ENCODE measurements at places on chromosomes 3 and 15.

DNA sequence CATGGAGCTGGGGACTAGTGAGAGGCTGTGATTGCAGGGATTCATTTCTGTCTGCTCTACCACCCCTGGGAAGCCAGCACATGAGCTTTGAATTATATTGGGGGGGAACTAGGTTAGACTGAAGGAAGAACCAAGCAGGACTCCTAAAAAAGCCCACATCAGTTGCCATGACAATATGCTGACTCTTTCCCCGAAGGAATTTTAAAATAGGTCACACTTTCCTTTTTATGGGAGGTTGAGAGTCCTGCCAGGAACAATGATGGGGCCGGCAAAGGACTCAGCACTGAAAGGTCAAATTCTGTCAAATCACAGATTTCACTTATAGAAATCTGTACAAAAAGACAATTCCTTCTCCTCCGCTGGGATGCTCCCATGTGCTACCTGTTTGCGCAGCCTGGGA lies 130.8 kb downstream of the ZNF621 start:
- DNase-seq, result no peak

DNA sequence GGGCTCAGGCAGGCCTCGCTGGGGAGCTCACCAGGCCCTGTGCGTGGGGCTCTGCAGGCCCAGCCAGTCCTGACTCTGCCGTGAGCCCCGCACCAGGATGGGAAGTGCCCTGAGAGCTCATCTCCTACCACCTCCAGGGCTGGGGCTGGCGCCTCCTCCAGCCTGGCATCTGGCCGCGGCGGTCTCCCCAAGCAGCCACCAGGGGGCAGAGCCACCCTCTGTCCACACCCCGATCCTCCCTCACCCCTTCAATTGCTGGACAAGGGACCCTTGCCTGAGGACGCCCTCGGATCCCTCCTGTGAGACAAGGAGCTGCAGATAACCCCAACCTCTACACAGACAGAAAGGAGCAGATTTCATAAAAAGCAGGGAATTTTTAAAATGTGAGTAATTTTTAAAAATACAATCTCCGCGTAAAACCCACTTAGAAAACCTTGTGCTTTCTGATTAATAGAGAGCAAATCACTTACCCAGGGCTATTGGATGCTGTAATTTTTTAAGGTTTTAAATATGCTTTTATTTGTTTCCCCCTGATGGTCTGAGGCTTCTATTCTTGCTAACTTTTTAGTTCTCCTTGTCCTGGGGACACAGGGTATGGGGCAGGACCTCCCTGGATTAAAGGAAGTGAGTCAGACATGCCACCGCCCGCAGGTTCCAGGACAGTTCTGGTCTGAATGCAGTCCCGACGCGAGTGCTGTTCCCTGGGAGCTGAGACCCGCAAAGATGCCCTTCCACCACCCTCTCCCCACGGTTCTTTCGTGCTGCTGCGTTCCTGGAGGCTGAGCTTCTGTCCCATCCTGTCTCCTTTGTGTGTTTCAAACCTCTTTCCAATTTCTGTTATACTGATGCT lies 52.3 kb upstream of the CHRNA7 start:
- no peak for DNase-seq

DNA sequence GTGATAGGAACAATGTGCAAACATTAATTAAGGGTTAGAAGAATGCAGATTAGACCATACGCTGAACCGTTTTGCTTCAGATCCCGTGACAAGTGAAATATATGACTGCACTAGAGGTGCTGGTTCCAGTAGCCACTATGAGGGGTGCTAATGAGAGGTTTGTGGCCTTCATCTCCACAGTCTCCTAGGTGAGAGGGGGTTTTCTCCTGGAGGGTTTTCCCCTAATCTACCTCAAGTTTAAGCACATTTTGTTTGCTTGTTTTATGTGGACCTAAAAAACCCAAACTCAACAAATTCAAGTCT lies 13.7 kb upstream of the SHF start:
- no peak for DNase-seq

DNA sequence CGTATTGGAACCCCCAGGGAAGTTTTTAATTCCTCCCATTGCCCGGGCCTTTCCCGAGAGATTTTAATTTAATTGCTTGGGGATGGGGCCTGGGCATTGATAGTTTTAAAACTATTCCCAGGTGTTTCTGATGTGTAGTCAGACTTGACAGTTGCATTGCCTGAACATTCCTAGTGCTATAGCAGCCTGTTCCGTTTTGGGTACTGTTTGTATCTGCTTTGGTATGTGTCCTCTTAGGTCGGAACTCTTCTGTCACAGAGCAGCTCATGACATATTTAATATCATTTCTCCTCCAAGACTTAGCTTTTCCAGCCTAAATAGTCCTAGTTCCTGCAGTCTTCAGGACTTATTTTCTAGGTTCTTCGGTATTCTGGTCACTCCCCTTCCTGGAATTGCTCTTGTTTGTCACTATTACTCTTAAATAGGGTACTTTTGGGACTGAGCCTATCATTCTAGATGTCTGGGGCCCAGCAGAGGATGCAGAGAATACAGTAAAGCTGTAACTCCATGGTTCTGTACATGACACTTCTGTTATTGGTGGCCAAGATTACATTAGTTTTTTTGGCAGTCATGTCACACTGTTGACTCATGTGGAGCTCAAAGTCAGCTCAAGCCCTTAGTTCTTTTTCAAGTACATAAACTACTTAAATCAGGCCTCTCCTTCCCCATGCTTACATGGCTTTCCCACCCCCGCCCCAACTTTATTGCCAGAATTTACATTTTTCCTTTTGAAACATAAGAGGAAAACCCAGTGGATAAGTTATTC lies 81.5 kb downstream of the BBX start:
- no peak for DNase-seq

DNA sequence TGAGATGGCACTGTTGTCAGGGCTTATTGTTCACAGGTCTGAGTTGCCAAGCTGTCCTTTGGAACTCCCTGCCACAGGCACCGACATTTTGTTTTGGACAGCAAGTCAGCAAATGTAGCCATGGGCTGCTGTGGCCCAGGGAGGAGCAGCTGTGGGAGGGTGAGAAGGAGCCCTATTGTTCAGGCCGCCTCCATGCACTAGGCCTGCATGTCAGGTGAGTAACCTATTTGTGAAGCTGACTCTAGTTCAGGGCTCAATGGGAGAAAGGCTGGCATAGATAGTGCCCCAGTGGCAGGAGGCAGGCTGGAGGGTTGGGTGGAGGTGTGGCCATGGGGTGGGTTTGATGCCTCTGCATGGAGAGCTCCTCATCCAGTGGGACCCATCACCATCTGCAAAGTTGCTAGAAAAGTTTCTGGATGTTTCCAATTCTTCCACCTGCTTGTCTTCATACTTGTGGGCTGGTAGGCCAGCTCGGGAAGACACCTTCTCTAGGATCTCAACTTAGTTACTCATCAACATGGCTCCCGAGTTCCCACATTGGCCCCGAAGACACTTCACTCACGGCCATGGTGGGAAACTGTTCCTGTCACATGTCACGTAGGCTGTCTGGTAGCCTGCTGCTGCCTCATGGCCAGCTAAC lies 19.5 kb downstream of the AMOTL2 start:
- no peak for DNase-seq

DNA sequence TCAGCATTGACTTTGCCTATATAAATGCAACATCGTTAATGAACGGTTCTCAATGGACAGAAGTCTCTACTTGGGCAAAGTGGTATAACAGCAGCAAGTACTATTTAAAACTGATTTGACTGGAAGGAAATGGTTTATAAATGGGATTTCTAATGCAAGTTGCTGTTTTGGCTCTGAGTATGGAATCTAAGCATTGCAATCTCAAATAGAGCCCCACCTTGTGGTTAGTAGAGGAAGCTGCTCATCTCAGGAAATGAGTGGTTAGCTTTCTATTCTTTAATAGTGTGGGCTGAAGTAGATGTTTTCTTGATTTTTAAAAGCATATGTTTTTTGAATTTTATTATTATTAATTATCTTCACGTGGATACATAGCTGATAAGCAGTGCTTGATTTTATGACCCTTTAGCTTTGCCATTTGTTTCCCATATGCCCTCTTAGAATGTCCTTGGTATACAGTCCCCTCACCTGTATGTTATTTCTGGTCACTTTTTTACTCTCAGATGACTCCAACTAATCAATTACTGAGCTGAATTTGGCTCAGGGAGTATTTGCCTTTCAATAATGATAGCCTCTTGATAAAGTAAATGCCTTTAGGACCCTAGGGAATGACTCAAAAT lies 67.1 kb downstream of the OXSM start:
- DNase-seq, result no peak

DNA sequence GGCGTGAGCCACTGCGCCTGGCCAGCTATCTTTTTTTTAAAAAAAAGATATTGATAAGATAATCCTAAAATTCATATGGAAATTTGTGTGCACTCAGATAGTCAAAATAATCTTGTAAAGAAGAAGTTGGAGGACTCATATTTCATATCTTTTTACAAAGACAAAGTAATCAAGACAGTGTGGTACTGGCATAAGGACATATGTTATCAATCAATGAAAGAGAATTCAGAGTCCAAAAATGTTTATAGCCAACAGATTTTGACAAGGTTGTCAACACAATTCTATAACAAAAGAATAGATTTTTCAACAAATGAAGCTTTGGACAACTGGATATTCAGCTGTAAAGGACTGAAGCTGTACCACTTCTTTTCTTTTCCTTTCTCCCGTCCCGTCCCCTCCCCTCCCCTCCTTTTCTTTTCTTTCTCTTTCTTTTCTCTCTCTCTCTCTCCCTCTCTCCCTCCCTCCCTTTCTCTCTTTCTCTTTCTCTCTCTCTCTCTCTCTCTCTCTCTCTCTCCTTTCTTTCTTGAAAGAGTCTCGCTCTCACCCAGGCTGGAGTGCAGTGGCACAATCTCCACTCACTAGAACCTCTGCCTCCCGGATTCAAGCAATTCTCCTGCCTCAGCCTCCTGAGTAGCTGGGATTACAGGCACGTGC lies 126.8 kb downstream of the GSK3B start:
- no peak for DNase-seq

- no peak for DNase-seq
These were observed 268.8 kb downstream of the CNTN3 start for GRCh38 chr3:74345701-74346100.

DNA sequence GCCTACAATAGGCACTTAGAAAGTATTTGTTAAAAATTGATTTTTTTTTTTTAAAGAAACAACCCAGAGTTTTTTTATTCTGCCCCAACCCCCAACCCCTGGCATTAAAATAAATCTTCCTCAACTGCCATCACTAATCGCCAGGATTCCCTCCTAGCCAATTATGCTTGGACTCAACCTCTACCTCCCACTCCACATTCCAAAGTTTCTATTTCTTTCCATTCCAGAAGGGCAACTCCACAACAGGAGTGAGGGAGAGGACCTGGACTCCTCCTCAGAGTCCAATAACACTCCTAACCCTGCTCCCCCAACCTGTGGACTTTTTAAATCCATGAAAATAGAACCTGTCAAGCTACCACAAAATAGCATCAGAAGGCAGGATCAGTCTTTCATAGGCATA lies 99.4 kb downstream of the ADAMTS9 start:
- DNase-seq, result no peak

- DNase-seq, result no peak
These were observed 10.5 kb upstream of the BUB1B start for GRCh38 chr15:40150163-40150925.

DNA sequence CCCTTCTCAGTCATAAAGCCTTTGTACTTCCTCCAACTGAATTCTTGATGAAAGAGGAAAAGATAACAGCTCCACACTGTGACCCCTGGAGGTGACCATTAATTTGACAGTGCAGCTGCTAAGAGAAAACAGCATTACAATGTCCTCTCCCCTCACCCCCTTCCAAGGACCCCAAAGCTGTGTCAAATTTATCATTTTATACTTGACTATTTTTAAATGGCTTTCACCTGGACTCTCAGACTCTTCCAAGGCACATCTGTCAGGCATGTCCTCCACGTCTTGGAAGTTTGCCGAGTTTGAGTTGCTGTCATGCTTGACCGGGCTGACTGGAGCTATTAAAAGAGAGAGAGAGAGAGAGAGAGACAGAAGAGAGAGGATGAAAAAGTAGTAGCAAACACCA lies 236.5 kb downstream of the WDR72 start:
- no peak for DNase-seq

GRCh38 chr15:45827275-45827674 lies 192.4 kb downstream of the SQOR start:
- no peak for DNase-seq

DNA sequence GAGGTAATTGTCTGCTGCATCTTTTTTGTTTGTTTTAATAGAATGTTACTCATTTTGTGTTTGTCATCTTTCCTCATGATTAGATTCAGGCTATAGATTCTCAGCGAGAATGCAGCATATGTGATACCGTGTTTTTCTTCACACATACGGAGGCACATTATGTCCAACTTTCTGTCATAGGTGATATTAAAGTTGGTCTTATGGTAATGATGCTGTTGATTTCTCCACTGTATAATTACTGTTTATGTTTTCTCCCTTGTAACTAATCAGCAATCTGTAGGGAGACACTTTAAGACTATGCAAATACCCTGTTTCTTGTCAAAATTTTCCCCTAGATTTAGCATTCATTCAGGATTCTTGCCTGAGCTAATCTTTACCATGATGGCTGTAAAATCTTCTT lies 87.6 kb downstream of the CLDN1 start:
- no peak for DNase-seq

DNA sequence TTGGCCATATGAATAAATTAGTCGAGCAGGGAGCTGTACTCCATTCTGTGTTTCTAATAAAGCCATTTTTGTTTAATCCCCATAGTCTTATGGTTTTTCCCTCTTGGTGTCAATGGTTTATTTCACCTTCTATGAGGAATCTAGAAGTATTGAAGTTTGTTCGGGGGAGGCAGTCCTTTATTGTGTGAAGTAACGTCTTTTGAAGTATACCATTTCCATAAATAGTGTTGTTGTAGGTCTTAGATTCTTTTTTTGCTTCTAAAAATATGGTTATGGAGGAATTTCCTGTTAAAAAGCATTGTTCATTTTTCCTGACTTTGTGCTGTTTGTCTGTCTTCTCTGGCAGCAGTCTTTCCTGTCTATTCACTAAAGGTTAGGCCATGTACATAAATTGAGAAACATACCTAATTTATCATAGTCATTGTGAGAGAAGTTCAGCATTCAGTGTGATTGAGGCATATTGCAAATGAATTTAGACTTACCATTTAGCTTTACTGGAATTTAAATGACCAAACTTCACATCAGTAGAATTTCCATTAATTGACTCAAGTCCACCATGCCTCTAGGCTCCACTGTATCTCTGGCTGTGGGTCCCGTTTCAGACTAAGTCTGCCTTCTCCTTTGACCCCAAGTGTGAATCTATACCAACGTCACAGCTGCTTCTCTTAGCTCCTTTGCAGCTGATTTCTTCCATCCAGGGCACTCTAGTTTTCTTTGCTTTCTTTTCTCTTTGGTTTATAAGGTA lies 37.3 kb downstream of the YEATS2 start:
- DNase-seq, result no peak

DNA sequence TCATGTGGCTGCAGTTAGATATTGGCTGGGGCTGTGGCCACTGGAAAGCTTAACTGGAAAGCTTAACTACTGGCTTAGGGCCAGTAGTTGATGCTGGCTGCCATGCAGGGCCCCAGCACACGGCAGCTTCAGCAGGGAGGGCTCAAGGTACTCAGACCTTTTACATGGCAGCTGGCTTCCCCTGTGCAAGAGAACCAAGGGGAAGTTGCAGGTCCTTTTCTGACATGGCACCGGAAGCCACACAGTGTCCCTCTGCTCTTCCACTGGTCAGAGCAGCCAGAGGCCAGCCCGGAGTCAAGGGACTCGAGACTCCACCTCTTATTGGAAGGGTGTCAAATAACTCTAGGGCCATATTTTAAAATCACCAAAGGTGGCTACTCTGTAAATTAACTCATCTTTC lies 24.5 kb downstream of the CCR9 start:
- no peak for DNase-seq

- DNase-seq, result no peak
These were observed 69.8 kb downstream of the FEM1B start for GRCh38 chr15:68347392-68347791.
